Stimulated activated CD8-positive, alpha-beta memory T cell treated with anti-CD3 and anti-CD28 coated beads, Interleukin-7, amount 100 ng/mL, for 1 hour (primary cell): ENCODE measurements at places on chromosomes 12 and 14.

DNA sequence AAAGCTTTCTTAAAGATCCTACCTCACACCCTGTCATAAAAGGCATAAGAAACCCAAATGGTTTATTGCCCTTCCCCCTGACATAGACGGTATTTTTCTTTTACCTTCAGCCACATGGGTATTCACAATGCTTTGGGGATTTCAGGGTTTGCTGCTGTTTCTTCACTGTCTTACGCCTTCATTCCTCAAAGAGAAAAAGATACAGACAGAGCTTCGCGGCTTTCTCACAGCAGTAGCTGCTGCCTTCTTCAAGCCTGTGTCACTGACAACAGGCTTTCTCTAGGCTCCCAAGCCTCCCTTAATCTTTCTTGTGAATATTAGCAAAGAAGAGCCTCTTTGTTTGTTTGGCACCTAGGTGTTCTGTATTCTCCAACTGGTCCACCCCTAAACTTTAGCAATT is 197.4 kb upstream of the ARID2 start:
- no peak for DNase-seq

GRCh38 chr12:123971770-123972456 is 718 bp downstream of the CCDC92 start:
- DNase-seq: peak; percentile 9

GRCh38 chr14:96863327-96863985 is 66.3 kb downstream of the VRK1 start:
- DNase-seq: no peak

GRCh38 chr14:105336477-105337287 is 22.1 kb downstream of the PACS2 start:
- DNase-seq: no peak

DNA sequence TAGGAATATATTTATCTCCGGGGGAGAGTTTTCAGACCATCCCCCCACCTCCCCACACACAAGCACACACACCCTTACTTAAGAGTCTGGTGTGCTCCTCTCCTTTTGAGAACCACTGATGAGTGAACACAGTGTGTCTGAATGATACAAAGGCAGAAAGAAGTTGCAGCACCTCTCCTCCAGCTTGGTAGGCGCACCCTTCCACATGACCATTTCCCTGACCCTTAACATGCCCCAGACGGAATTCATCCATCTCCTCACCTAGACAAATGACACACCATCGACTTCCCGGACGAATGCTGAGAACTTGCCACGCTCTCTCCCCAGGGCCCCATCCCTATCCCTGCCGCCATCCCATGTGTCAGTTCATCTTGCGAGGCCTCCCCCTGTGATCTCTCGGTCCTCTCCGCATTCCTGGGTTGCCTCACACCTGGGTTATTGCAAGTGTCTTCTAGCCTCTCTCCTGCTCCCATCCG is 3.9 kb downstream of the TNFRSF1A start:
- no peak for DNase-seq

GRCh38 chr12:124774462-124775167 is 89.0 kb downstream of the SCARB1 start:
- DNase-seq: no peak

GRCh38 chr12:104997541-104997940 is 11.4 kb downstream of the NOPCHAP1 start:
- DNase-seq: no peak
